ELF-1 (cell line): ENCODE measurements at places on chromosomes 5 and 9.

DNA sequence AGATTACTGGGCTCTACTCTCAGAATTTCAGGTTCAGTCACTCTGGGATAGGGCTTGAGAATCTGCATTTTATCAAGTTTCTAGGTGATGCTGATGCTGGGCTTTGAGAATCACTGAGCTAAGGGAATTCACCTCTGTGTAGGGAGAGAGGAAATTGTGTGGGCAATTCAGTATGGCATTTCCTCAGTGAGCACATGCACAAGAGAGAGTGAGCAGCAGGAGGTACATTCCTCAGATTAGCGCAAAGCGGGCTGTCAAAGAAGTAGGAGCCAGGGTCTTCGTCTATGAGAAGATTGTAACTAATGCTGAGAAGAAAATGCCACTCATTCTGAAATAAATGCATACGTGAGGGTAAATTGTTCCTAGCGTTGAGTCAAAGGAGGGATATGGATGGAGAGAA is 175.9 kb downstream of the KIF4B start:
- DNase-seq, result peak; percentile 22

GRCh38 chr5:17249029-17249634 is 31.7 kb downstream of the BASP1 start:
- peak; percentile 74 for DNase-seq

DNA sequence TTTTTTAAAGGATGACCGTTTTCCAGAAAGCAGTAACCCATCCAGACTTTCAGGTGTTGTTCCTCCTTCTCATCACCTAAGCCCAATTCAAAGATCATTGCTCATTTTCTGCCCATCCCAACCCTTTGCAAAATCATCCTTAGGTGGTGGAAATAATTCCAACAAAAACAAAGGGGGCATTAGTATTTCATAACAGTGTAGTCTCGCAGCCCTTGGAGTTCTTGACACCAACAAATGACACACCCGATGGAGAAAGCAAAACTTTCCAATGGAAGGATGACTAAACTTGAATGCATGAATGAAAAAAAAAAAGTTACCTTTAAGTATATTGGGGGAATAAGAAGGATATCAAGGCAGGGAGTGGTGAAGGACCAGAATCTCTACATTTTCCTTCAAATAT is 117.0 kb downstream of the PAPPA start:
- DNase-seq, result no peak

GRCh38 chr5:157335534-157336422 is 69.9 kb downstream of the CYFIP2 start:
- no peak for DNase-seq

DNA sequence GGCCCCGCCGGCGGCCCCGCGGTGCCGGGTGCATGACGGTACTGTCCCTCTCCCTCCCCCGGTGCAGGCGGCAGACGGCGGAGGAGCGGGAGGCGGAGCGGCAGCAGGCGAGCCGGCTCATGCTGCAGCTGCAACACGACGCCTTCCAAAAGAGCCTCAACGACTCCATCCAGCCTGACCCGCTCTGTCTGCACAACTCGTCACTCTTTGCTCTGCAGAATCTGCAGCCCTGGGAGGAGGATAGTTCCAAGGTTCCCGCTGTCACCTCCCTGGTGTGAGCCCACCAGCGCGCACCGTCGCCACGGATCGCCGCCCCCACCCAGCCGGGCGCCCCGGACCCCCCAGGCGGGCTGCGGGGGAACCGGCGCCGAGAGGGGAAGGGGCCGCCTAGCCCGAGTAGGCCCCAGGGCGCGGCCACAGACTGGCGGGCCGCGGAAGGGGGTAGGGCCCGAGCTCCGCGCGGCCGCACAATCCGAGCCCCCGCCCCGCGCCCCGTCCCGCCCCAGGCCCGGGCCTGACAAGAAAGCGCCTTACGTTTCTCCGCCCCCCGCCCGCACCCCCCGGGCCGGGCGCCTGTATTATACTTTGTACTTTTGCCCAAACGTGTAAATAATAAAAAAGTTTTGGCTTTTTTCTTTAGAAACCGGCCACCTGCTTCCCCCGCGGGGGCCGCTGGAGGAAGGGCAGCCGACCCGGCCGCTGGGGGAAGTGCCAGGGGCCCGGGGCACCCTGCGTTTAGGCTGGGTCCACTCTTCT is 2.5 kb downstream of the TLX3 start:
- peak; percentile 79 for DNase-seq

DNA sequence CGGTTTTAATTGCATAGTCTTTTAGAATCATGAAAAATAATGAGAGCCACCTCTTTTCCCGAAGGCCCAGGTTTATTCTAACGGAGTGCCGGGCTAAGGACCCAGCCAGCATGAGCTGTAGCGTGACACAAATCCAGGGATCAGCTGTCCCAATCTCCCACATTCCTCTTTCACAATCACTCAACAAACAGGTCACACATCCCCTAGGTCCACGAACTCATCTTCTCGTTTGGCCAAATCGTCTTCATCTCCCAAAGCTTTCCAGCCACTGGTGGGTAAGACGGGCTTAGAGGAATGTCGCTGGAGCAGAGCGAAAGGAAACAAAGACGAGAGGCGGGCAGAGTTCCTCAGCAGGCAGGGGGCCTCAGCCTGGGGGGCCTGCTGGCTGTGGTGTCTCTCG is 55.5 kb upstream of the GOLPH3 start:
- DNase-seq, result peak; percentile 69

DNA sequence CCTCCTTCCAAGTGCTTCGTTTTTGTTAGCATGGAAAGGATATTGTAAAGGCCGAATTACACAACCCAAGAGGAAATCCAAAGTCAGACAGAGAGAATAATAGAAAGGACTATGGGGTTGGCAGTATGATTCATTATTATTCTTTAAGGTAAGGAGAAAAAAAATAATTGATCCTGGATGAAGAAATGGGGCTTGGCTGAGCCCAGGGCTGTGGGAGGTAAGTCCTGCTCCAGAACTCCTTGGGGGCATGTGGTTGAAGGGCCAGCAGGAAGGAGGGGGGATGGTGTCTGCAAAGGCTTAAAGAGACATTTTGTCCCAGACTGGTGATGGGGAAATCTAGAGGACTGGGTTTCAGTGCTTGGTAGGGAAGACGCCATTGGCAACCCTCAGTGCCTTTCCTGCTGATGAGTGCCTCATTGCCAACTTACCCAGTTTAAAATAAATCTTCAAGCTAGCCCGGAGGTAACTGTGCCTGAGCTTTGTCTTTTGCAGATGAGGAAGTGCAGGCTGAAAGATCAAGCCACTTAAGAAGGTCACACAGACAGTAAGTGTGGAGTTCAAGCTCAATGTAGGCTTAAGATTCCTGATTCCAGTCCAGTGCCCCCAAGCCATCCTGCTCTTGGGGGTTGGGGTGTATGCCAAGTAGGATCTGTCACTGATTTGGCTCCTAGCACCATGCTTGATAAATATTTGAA is 30.2 kb downstream of the FOXI1 start:
- no peak for DNase-seq

GRCh38 chr5:168047669-168048111 is 243.8 kb upstream of the WWC1 start:
- DNase-seq, result peak; percentile 68

DNA sequence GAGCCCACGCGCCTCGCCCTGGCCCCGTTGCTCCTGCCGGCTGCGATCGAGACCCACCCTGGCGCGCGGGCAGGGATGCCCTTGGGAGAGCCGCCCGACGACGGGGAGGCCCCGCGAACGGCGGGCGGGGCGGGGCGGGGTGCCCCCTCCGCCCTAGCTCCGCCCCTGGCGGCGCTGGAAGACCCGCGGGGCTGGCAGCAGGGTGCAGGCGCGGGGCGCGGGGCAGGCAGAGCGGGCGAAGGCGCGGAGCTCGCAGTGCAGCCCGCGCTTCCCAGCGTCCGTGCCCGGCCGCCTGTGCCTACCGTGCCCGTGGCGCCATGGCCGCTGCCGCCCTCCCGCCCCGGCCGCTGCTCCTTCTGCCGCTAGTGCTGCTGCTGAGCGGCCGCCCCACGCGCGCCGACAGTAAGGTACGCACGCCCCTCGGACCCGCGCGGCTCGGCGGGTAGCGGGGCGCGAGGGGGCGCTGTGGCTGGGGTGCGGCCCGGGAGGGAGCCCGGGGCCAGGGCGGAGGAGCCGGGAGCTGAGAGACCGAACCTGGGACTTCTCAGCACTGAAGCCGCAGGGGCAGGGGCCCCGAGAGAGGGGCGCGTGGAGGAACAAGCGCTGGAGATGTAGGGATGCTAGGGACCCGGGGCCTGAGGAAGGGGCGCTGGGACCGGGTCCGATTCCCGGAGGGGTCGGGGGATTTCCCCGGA is at the start of gene OLFML2A:
Gene OLFML2A (plus strand): TSS at position 180 of the 695 bp plus-strand sequence. CDS start 138 bp downstream, at position 318.
- DNase-seq, result peak; percentile 44

DNA sequence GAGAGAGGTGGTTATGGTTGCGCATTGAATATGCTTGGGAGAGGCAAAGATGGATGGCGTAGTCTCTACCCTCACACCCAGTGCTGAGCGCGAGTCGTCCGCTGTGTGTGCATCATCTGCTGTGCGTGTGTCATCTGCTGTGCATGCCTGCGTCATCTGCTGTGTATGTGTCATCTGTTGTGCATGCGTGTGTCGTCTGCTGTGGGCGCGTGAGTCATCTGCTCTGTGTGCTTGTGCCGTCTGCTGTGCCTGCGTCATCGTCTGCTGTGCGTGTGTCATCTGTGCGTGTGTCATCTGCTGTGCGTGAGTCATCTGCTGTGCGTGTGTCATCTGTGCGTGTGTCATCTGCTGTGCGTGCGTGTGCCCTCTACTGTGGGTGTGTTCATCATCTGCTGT is 68.0 kb upstream of the IRX4 start:
- DNase-seq, result no peak

- peak; percentile 88 for DNase-seq
These were observed 1.5 kb upstream of the SLC6A19 start for GRCh38 chr5:1199649-1200494.

- DNase-seq, result no peak
These were observed 115.9 kb downstream of the RGS3 start for GRCh38 chr9:113579283-113580040.

- DNase-seq, result no peak
These were observed 80.2 kb downstream of the DOCK2 start for GRCh38 chr5:169717288-169717687.

DNA sequence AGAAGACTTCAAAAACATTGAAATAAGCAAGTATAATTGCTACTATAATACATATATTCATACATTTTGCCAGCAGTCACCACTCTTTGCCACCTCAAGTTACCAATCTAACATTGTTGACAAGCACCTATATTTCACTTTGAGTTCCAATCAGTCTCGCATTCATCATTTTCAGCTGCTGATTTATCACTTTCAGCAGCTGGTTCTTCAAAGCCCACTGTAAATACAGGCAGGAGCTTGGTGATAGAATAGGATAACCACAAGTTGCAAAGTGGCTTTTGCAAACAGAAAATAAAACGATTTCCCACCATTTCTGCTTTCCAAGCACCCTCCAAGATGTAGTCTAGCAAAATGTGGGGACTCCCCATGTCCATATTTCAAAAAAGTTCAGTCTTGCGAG is 114.2 kb upstream of the ITGA1 start:
- no peak for DNase-seq

DNA sequence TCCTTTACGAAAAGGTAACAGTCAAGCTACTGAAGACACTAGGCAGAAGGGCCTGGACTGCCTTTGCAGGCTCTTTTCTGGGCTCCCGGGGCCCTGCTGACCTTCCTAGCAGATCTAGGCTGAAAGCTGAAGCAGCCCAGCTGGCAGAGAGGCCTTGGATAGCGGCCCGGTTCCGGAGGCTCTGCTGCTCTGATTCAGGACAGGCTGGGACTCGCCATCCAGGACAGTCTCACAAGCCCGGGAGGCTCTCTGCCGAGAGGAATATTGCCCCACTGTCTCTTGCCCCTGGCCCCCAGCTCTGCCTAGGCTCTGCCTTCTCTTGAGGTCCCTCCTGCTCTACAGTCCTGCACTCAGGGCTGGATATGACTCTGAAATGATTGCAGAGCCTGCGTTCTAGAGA is 67.8 kb downstream of the PSD2 start:
- no peak for DNase-seq

- no peak for DNase-seq
These were observed 141.6 kb upstream of the SPRY4 start for GRCh38 chr5:142466195-142466971.

DNA sequence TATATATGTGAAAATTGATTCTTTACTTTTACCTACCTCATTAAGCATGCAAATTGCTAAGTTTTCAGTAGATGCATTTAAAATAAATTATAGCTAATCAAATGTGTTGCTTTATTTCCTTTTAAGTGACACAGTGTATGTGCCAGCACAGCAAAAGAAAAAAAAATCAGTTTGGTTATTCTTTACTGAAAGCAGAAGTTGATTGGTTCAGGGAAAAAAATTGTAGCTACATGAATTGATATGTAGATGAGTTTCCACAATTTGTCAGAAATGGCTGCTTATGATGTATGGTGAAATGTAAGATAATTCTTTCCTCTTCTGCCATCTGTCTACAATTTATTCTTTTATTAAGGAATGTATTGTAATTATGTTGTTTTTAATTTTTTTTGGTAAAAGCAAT is 57.8 kb downstream of the PARP8 start:
- DNase-seq, result no peak

GRCh38 chr5:133371371-133372155 is 240.8 kb downstream of the FSTL4 start:
- peak; percentile 26 for DNase-seq

DNA sequence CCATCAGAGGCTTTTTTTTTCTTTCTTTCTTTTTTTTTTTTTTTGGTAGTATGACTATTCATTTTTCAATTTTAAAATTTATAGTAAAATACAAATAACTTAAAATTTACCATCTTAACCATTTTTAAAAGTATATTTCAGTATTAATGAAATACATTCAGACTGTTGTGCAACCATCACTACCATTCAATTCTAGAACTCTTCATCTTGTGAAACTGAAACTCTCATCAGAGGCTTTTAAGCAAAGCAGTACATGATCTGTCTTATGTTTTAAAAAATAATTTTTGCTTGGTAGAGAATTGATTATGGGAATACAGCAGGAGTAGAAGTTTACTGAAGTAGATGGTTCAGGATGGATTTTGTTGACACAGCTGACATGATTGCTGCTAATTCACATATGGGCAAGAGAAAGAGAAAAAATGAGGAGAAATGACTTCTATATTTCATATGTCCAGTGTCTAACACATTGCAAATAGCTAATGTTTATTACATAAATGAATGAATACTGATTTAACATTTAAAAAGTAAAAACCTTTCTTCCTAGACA is 13.4 kb downstream of the ELOVL7 start:
- DNase-seq, result no peak

- no peak for DNase-seq
These were observed 455.1 kb downstream of the EFNA5 start for GRCh38 chr5:107215611-107216010.

- no peak for DNase-seq
These were observed 8.4 kb upstream of the UBAP1 start for GRCh38 chr9:34170237-34170991.

DNA sequence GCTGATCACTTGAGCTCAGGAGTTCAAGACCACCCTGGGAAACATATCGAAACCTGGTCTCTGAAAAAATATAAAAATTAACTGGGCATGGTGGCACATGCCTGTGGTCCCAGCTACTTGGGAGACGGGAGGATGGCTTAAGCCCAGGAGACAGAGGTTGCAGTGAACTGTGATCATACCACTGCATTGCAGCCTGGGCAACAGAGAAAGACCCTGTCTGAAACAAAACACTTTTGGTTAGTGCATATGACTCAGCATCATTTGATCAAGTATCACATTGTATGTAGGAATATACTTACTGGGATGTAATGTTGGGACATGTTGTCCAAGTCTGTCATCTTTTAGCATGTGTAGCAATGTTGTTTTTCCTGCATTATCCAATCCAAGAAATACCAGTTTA is 12.0 kb downstream of the SAR1B start:
- no peak for DNase-seq

- DNase-seq, result no peak
These were observed 4.8 kb upstream of the ENTPD2 start for GRCh38 chr9:137058521-137059234.
